ENCODE measurements at places on chromosomes 2 and 18.
A peak's percentile ranks its signal among the peaks of the same experiment; 100 is the strongest.

- peak overlapping the region; percentile 99 for H3K4me3 ChIP-seq
- DNase-seq = no peak
- H3K27ac ChIP-seq = no peak overlapping the region
- peaks cover 10% of the 10 kb centered on the region for H3K4me1 ChIP-seq
- peaks cover 9% of the 10 kb centered on the region for H3K36me3 ChIP-seq
Observed at GRCh38 chr2:202910698-202911097, 775 bp downstream of the WDR12 start.

GRCh38 chr2:210562091-210562490 is 5.7 kb downstream of the CPS1 start:
- H3K4me3 ChIP-seq = no peak overlapping the region
- no peaks in the 10 kb centered on the region for H3K4me1 ChIP-seq
- H3K27me3 ChIP-seq = no peaks in the 10 kb centered on the region

DNA sequence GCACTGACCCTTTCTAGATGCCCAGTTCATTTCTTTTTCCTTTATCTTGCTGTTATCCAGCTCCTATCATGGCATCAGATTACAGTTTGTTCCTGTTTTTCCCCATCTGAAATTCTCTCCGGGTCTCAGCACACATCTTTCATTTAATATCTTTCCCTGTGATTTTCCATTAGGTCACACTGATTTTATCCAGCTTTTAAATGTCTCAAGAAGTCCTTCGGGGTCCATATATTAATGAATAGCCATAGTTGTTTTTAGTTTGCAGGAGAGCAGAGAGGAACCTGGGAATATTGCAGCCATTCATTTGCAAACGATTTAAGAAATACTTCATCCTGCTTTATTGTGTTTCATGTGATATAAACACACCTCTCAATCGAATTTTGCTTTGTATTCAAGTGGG is 374.2 kb downstream of the TDRD15 start:
- H3K27me3 ChIP-seq = no peaks in the 10 kb centered on the region
- DNase-seq = no peak
- H3K36me3 ChIP-seq = no peaks in the 10 kb centered on the region
- H3K4me3 ChIP-seq = no peak overlapping the region
- H3K27ac ChIP-seq = no peak overlapping the region
- no peaks in the 10 kb centered on the region for H3K4me1 ChIP-seq

GRCh38 chr2:12262681-12263436 is 453.9 kb upstream of the TRIB2 start:
- H3K4me3 ChIP-seq = no peak overlapping the region
- H3K27ac ChIP-seq = no peak overlapping the region
- H3K4me1 ChIP-seq = no peaks in the 10 kb centered on the region
- no peaks in the 10 kb centered on the region for H3K27me3 ChIP-seq

DNA sequence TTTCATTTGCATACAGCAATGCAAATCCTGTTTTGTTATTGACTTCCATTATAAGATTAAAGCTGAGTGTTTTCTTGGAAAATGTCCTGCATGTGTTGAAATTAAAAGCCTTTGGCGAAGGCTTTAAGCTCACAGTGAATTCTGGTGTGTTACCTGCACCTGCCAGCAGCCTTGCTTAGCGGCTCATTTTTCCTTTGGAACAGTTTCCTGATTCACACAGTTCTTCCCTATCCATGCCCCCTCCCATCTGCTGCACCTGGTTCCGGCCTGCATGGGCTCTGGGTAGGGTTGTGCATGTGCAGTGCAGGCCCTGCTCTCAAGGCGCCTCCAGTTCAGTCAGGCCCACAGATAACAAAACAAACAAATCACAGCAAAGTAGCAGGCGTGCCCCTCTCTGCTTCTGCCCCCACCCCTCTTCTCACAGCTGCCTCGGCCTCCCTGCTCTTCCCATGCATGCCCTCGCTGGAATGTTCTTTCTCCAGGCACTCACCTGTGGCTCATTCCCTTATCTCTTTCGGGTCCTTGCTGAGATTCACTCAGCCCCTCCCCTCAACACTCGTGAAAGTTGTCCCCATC is 15.8 kb downstream of the MTCL1 start:
- no peak for DNase-seq
- no peaks in the 10 kb centered on the region for H3K4me1 ChIP-seq
- H3K36me3 ChIP-seq = no peaks in the 10 kb centered on the region

- H3K36me3 ChIP-seq = peaks cover 13% of the 10 kb centered on the region
- no peak for DNase-seq
- H3K4me3 ChIP-seq = no peak overlapping the region
- peaks cover 25% of the 10 kb centered on the region for H3K4me1 ChIP-seq
- H3K27ac ChIP-seq = no peak overlapping the region
Observed at GRCh38 chr2:64632835-64633819, 20.6 kb downstream of the SERTAD2 start.

GRCh38 chr18:60350150-60350549 is 22.4 kb downstream of the MC4R start:
- no peak overlapping the region for H3K4me3 ChIP-seq
- H3K27me3 ChIP-seq = peaks cover 1% of the 10 kb centered on the region
- no peak for DNase-seq
- no peak overlapping the region for H3K27ac ChIP-seq
- H3K36me3 ChIP-seq = no peaks in the 10 kb centered on the region
- H3K4me1 ChIP-seq = no peaks in the 10 kb centered on the region

- peaks cover 44% of the 10 kb centered on the region for H3K4me1 ChIP-seq
- H3K36me3 ChIP-seq = peaks cover 15% of the 10 kb centered on the region
- H3K4me3 ChIP-seq = no peak overlapping the region
- H3K27ac ChIP-seq = no peak overlapping the region
- no peak for DNase-seq
Observed at GRCh38 chr2:105802587-105802986, 57.9 kb downstream of the NCK2 start.

DNA sequence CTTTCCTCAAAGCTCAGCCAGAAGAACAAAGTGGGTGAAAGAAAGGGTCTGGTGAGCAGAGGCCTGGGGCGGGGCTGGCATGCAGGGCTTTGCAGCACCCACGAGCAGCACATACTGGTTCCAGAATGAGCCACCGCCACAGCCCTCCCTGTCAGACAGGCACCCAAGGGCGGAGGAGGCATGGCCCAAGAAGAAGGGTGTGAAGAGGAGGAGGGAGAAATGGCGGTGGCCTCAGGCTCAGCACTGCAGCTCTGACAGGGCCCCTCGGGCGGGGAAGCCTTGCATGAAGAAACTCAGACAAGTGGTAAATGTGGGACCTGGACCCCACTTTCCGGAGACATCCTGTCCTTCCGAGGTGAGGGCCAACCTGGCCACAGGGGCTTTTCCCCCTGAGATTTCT is 15.7 kb downstream of the FAM228A start:
- H3K27me3 ChIP-seq = no peaks in the 10 kb centered on the region
- H3K36me3 ChIP-seq = no peaks in the 10 kb centered on the region
- H3K4me1 ChIP-seq = no peaks in the 10 kb centered on the region
- no peak overlapping the region for H3K27ac ChIP-seq

DNA sequence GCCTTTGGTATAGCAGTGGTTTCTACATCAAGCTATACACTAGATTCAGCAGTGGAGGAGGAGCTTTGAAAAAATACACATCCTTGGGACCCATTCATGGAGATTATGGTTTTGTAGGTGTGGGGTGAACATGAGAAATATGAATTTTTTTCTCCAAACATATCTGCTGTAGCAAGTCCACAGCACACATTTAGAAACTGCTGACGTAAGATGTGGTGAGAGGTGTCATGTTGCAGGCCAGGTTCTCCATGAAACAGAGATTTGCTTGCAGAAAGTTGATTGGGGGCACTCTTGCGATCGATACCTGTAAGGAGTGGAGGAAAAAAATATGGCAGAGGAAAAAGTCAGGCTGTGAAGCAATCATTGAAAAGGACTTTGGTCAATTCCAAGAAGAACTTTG is 67.9 kb downstream of the FASTKD2 start:
- H3K4me1 ChIP-seq = peaks cover under 1% of the 10 kb centered on the region
- DNase-seq = no peak
- H3K4me3 ChIP-seq = no peak overlapping the region
- peaks cover 2% of the 10 kb centered on the region for H3K27me3 ChIP-seq

Data from endothelial cell (in vitro differentiated cells).